ENCODE measurements at places on chromosomes 7 and 10.

- no peak for DNase-seq
Measured at GRCh38 chr10:113443141-113443925, 109.5 kb upstream of the HABP2 start.

GRCh38 chr7:13144673-13145072 lies 457.2 kb downstream of the ARL4A start:
- DNase-seq: no peak

DNA sequence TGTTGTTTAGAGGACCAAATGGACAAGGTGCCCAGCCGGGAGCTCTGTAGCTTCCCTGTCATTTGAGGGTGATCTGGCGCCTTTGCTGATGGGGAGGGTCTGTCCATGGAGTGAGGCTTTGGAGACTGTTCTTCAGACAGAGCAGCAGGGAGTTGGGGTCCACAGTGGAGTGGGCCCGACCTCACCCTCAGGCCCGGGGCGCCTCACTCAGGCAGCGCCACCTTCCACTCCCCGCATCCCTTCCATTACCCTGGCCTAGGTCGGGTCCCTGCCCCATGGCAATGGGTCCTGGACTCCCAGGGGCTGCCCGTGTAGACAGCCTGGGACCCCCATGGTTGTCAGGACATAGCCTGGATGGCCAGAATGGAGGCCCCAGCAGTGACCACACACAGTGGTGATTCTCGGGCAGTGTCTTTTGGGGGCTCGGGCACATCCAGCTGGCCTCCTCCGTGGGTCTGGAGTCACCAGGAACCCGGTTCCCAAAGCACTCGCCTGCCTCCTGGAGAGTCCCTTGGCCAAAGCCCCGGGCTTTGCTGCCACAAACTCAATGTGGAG lies 38.5 kb downstream of the TCERG1L start:
- DNase-seq: no peak

DNA sequence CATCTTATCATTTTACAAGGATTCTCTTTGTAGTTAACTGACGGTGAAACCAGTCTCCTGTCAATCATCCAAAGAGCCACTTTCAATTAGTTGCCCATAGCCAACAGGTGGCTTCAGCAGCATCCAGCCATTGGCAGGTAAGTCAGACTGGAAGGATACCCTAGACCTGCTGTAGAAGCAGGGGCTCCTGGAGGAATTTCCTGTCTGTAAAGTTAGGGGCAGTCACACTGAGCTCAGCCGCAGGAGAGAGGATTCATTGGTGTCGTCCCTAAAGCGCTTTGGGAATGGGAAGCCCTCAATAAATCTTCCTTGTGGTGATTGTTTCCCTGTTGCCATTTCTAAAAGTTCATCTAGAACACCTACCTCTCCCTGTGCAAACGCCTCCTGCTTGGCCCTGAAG lies 140.4 kb downstream of the CELF2 start:
- DNase-seq: no peak

DNA sequence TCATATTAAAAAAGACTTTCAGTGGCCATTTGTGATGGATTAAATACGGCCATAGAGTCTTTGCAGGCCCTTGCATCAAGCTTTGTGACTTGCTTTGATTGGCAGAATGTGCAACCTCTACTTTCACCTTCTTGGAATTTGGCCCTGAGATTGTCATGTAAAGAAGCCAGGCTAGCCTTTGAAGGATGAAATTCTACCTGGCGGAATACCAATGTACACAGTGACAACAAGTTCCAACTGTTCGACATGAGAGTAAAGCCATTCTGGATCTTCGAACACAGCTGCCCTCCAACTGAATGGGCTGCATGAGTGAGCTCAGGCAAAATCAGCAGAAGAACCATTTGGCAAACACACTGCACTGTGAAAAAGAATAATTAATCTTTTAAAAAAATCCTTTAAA lies 321.3 kb downstream of the PHF14 start:
- DNase-seq: no peak

GRCh38 chr10:3067859-3068179 lies 471 bp downstream of the PFKP start:
- DNase-seq: no peak

DNA sequence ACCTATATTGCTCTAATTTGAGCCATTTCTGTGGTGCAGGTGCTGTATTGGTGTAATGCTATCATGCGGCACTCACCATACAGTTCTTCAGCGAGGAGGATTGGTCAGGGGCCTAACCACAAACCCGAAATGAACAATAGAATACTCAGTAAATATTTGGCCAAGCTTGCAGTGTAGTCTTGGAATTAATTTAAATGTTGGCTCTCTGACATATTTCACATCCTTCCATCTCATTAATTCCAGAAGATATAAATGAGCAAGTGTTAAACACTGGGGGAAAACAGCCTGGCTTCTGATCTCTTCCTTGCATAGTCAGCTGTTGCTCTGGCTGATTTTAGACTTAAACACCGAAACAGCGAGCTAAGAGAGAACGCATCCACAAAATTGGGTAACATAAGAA lies 663.1 kb upstream of the GHITM start:
- no peak for DNase-seq

- DNase-seq: peak; percentile 32
Measured at GRCh38 chr7:12490107-12490688, 80.3 kb upstream of the SCIN start.

DNA sequence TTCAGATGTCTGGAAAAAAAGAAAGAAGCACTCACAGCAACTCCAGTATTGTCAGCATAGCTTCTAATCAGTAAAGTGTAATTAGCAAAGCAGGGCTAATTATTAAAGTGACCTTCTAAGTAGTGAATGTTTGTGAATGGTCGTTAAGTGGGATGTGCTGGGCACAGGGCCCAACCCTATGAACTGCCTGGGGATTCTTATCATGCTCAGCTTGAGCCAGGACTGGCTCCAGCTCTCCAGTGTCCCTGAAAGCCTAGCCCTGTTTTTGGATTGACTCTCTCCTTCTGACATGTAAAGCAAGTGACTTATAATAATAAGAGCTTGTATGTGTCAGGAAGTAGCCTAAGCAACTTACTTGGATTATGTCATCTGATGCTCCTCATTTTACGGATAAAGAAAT lies 9.5 kb upstream of the TBX20 start:
- no peak for DNase-seq

DNA sequence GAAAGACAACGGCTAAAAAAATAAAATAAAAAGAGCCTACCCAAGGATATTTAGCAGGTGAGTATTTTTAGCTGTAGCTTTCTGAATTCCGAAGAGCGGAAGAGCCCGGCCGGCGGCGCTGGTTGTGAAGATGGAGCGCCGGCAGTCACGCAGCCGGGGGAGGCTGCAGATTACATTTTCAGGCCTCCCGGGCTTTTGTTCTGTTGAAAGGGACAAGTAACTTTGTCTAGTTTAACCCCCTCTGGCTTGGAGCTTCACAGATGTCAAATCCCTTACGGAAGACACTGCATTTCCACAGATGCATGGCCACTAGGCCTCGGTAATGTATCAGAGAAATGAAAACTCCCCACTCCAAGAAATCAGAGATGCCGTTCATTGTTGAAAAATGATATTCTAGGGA lies 497.6 kb upstream of the MKI67 start:
- no peak for DNase-seq

DNA sequence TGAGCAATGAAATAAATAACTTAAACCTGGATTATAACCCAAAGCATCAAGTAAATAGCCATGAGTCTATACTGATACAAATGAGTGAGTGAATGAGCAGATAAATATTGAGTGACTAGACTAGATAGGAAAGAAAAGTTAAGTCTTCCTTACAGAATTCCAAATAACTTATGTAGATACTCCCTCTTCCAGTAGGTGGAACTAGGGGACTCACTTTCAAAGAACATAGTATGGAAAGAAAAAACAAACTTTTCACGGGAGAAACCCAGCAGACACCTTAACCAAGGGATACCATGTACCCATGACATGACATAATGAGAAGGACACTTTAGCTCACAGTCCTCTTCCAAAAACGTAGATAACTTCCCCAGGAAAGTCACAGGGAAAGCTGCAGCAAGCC lies 32.2 kb downstream of the CSGALNACT2 start:
- peak; percentile 1 for DNase-seq

DNA sequence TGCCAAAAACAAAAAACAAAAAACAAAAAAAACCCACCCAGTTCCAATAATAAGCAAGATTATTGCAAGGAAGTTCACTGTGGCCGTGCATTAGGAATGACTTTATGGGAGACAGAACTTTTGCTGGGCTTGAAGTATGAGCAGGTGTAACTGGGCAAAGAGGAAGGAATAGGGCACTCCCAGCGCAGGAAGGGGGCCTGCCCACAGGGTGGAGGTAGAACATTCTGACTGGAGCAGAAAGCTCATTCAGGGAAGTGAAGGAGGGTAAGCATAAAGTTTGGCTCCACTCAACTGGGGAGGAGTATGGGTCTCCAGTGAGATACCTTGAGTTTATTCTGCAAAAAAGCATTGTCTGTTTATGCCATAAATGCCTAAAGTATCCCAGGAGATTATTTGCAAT lies 42.1 kb upstream of the WIPF3 start:
- no peak for DNase-seq

- DNase-seq: no peak
Measured at GRCh38 chr10:13657101-13657680, 70.4 kb downstream of the PRPF18 start.

- DNase-seq: no peak
Measured at GRCh38 chr7:74026406-74026902, 1.5 kb upstream of the ELN start.

DNA sequence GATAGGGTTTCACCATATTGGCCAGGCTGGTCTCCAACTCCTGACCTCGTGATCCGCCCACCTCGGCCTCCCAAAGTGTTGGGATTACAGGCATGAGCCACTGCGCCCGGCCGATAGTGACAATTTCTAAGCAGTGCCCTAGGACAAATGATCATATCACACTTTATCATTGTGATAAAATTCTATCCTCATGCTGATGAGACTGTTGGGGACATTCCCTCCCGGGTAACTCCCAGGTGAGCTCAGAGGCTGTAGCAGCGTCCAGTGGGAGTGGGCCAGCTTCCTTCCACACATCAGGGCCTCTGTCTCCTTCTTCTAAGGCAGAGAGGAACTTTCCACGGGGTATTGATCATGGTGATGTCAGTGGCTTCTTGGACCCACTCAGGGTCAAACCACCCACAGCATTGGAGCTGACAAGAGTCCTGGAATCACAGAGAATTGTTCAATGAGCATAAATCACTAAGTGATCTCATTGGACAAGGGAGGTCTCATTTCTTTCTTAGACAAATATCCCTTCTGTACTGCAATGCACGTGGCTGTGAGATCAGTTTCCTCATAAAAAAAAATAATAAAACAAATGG lies 256.1 kb downstream of the KLF6 start:
- DNase-seq: no peak

DNA sequence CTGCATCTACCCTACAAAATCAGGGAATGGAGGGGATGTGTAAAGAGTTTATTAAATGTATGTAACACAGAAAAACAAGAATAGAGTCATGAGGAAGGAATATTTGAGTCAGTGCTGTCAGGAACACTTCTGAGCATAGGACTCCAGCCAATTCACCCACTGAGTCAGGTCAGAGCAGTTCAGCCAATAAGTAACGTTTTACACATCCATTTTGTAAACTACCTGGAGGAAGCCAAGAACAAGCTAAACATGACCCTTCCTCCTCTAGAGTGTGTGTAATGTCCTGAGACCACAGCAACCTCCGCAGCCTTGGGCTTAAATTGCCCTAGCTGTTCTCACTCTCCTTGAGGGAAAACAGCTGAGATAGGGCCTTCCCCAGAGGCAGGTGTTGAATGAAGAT lies 691.5 kb upstream of the LRRN3 start:
- no peak for DNase-seq

DNA sequence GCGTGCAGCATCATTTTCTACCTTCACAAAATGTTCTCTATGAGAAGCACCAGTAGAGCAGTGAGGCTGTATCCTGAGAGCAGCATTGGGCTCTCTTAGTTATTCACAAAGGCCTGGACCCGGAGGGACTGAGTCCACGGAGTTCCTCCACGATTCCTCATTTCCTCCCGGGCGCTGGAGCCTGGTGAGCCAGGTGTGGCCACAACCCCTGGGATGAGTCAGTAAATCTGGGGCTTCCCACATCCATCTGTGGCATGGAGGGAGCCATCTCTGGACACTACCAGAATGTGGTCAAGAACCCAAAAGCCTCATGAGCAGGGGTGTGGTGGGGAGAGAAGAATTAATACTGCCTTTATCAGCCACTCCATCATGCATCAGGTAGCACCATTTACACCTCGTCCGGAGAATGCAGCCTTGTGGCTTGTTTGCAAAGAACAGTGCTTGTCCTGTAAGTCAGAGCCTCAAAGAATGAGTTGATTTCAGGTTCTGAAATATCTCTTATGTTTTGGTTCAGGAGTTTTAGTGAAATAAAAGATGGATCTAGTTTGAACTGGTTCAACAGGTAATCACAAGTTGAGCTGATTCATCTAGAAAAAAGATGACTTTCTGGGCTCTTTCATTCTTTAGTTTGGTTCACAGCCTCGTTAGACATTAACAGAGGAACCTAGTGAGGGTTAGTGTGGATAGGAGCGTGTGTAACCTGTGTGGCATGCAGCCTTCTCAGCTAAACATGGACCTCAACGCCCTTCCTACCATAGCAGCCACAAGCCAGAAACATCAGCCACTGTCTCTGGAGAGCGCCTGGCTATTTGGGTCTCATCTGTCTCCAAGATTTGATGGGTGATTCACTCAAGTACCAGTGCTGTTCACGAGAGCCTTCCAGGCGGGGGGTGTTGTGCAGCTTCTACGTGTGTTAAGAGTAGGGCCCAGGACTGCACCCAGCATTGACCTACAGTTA lies 95.2 kb downstream of the WDR37 start:
- no peak for DNase-seq

DNA sequence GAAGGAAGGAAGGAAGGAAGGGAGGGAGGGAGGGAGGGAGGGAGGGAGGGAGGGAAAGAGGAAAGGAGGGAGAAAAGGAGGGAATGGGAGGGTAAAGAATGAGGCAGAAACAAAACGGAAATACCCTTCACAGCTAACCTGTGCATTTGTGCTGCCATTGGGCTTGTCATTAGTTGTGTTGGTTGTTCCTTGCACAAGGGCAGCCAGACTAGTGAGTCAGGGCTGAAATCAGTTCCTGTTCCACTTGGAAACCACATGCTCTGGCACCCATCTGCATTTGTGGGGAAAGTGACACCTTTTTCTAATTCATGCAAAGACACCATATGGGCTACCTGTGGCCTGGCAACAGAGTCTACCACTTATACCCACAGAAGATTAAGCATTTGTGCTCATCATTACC lies 1004.0 kb upstream of the C7orf33 start:
- DNase-seq: no peak

DNA sequence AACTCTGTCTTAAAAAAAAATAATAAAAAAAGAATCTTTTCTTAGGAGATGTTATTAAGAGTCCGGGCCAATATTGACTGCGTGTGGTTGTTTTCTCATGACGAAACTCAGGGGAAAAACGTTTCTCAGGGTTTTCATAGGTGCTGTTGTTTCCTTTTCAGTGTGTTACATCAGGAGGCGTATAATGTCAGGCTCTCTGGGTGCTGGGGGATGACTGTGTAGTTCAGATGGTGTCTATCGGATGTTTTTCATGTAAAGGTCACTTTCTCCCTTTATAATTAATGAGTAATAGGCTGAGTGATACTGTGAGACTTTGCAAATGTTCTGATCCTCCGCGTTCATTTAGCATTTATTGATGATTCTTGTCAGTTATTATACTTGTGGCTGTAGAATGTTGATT lies 84.1 kb downstream of the TAF3 start:
- DNase-seq: no peak

Data from NCI-H460 (cell line).